ENCODE measurements at places on chromosomes 13 and 19.

DNA sequence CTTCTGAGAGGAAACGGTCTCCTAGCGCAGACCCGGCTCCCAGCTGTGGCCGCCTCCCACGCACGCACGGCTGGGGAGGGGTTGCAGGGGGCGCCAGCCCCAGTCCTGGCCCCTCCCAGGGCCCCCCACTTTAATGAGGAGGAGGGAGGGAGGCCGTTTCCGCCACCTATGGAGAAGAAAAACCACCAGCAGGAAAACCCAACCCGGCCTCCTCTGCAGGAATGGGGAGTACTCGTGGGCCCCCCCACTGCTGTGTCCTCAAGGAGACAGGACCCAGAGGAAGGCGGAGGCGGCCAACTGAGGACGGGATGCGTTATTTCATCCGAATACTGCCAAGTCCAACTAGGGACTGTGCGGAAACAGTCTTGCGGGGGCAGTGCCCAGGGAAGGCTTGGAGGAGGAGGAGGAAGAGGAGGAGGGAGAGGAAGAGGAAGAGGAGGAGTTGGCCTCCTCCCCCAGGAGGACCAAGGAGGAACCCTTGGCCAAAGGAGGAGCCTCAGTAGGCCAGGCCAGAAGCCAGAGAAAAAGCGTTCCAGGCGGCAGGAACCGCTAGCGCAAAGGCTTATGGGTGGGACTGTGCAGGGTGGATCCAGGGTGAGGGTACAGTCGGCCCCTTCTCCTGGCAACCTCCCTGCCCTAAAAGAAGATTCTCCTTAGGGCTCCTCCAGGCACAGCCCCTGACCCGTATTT, 3.9 kb upstream of the SSBP4 start:
- no peak for DNase-seq

DNA sequence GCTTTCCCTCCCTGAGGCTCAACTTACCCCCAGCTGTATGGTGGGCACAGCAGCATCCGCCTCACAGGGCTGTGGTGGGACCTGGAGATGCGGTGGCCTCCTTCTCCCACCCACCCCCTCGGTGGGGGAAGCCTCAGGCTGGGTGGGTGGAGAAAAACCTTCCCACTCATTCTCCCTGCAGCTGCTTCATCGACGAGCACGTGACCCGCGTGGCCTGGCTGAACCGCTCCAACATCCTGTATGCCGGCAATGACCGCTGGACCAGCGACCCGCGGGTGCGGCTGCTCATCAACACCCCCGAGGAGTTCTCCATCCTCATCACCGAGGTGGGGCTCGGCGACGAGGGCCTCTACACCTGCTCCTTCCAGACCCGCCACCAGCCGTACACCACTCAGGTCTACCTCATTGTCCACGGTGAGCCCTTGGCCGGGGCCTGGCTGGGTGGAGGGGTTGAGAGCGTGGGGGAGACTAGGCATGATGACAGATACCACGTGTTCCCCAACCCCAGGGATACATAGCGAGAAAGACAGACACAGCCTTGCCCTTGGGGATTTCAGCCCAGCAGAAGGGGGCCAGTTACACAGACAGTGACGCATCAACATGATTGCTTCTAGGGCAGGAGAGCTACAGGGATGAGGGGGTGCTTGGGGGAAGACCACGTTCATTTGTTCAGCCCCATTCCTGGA, 12.2 kb downstream of the IGLON5 start:
- no peak for DNase-seq

DNA sequence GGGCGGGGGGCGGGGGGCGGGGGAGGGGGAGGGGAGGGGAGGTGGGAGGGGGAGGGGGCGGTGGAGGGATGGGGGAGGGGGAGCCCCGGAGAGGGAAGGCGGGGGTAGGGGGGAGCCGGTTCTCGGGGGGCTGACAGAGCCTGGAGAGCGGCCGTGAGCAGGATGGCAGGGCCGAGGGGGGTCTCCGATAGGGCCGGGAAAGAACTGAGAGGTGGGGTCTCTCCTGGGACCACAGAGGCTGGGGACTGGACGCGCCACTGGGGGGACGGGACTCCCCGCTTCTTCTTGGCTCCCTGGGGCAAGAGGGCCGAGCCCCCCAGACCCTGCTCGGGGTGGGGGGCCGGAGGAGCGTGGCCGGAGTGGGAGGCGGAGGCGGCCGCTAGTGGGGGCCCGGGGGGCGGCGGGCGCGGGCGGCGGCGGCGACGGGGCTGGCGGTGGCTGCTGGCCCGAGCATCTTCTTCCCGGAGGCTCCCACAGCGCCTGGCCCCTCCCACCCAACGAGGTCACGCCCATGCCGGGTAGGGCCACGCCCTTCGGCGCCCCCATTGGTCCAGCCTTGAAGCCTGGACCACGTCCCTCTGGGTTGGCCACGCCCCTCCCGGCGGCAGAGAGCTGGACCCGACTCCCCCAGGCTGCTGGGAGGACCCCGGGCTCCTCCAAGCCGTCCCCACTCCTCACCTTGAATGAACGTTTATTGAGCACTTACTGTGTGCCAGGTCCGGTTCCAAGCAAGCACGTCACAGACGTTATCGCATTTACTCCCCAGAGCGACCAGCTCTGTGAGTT, at the start of gene NOVA2:
TSS of gene NOVA2 (minus strand) at position 313 of the 786 bp plus-strand sequence. CDS start 514 bp downstream, outside the sequence.
- DNase-seq = peak; percentile 31

- DNase-seq = no peak
Measured at GRCh38 chr19:1007399-1008251, 7.4 kb downstream of the GRIN3B start.

DNA sequence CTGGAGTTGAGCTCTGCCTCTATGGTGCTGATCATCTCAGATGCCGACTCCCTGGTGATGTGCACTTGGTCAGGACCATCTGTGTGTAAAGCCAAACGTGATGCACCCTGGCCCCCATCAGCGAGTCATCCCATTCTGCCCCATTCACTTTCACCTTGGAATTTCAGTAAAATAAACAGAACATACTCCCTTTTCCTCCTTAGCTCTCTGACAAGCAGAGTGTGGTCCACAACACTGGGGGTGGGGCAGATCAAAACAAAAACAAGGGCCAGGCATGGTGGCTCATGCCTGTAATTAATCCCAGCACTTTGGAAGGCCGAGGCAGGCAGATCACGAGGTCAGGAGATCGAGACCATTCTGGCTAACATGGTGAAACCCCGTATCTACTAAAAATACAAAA, 12.3 kb downstream of the CEACAM20 start:
- DNase-seq = no peak

GRCh38 chr13:26584713-26585112, 27.2 kb downstream of the WASF3 start:
- no peak for DNase-seq

DNA sequence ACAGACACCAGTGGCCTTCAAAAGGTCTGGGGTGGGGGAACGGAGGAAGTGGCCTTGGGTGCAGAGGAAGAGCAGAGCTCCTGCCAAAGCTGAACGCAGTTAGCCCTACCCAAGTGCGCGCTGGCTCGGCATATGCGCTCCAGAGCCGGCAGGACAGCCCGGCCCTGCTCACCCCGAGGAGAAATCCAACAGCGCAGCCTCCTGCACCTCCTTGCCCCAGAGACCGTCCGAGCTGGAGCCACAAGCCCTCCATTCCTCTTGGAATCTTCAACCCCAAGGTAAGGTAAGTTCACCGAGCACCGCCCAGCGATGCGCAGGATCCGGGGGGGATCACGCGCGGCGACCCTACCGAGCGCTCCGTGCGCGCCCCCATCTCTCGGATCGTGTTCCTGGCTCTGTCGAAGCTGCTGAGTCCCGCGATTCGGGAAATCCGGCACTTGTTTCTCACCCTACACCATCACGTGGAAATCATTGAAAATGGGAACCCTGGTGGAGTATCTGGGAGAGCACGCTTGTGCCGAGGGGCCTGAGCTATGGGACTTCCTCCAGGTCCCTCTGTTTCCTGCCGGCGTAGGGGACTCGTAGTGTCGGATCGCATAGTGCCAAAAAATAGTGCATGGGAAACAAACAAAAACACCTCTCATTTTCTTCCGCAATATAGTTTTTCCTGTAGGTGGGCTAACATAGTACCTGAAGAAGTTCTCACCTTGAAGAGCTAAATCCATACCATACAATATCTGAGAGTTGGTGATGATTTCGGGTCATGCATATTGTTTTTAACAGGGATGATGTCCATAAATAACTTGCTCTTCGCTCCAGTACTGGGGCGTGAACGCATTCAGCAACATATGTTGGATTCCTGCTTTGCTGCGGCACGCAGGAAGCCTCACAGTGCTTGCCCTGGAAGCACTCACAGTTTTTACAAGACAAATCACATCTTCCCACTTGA, 9.3 kb downstream of the PDX1 start:
- DNase-seq = no peak

DNA sequence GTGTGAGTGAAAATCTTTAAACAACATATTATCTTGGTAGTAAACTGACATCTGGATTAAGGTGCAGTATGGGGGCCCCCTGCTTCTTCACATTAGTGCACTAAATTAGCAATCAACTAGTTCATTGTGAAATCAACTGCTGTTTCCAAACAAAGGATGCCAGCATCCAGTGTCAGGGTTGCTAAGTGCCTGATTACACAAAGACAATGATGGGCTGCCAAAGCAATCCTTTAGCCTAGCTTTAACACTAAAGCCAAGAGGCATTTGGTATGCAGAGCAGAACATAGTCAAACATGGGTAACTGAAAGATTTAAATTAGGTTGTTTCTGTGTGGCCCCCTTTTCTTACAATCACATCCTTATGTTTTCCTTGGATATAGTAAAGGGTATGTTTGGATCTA, 543.1 kb upstream of the SLITRK5 start:
- no peak for DNase-seq

- no peak for DNase-seq
Measured at GRCh38 chr13:101614491-101614890, 162.0 kb downstream of the ITGBL1 start.

- no peak for DNase-seq
Measured at GRCh38 chr13:113912596-113912995, 48.7 kb upstream of the GAS6 start.

DNA sequence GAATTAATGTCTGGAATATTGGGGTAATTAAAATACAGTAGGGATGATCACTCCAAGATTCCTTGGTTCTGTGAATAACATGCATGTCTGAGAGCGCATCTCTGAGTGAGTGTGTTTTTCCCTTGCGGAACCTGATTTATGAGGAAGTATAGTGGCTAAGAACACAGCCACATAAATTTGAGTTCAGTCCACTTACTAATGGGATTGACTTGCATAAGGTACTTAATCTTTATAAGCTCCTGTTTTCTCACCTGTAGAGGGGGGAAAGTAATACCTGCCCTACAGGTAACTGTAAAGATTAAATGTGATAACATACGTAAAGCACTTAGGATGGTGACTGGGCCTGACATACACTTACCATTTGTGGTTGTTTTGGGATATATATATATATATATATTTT, 60.8 kb downstream of the KLF5 start:
- no peak for DNase-seq

DNA sequence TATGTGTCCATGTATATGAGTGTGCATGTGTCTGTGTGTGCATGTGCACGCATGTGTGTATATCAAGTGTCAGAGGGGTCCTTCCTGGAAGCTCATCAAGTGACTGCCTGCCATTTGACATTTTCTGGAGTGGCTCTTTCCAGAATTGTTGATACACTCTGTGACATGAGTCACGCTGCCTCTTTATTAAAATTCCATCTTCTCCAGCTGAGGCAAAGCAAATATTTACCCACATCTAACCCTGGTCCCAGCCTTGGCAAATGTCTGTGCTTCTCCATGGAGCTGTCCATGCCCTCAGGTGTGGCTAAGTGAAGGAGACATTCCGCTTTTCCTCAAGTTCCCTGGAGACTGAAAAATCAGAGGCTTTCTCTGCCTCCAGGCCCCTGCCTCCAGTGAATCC, 88.2 kb upstream of the MBNL2 start:
- DNase-seq = no peak

- no peak for DNase-seq
Measured at GRCh38 chr19:49338691-49339300, 3.6 kb downstream of the CD37 start.

DNA sequence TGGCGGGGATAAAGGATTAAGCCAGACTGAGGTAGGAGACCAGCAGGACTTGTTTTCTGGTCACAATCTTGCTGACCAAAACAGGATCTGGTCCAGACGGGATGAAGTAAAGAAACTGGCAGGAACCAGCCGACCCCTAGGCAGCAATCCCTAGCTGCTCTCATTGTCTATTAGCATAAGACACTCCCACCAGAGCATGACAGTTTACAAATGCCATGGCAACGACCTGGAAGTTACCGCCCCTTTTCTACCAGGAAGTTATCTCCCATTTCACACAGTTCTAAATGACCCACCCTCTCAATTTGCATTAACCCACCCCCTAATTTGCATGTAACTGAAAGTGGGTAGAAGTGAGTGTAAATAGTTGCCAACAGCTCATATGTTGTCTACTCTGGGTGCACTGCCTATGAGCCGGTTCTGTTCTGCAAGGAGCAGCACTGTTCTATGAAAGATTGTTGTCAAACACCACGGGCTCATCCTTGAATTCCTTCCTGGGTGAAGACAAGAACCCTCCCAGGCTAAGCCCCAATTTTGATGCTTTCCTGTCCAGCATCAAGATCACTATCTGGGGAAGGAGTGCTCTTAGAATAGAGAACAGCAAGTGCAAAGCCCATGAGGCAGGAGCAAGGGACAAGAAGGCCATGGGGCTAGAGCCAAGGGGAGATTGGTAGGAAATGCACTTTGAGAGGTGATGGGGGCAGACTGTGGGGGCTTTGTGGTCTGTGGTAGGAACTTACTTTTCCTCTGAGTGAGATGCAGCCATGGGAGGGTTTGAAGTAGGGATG, 13.9 kb upstream of the FBXO27 start:
- DNase-seq = no peak

GRCh38 chr19:47750752-47751151, 5.4 kb downstream of the NOP53 start:
- DNase-seq = no peak

GRCh38 chr19:23305555-23305954, 55.4 kb upstream of the ZNF724 start:
- no peak for DNase-seq

DNA sequence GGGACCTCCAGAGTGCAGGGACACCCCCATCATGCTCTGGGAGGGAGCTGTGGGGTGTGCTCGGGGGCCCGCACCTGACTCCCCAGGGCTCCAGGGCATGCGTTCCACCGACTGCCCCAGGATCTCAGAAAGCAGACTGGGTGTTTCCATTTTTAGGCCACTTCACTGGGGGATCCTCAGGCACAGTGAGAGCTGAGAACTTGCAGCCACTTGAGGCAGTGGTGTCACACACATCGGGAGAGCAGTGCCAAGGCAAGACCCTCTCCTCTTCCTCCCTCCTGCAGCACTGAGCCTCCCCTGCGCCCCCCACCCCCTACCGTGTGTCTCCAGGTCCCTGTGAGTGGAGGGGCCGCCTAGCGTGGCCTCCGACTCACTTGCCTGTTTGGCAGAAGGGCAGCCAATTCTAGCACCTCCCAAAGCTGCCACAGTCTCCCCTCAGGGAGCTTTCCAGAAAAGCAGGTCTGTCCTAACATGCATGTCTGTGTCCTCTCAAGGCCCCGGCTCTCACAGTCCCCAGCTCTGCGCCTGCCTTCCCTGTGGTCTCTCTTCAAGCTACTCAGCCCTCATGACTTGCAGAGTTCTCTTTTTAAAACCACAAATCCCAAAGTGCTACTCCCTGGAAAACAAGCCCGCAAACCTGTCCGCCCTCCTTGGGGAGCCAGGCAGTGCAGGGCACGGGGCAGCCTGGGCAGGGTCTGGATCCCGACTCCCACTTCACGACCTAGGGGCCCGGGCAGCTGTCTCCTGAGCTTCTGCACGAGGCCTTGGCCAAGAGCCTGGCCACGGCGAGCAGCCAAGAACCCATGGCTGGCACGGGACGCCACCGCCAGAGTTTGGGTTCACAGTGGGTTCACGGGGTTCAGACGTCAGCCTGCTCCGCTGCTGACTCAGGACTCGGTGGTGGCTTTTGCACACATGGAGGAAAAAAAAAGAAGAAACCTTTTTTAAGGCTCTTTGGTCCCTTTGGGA, 94.1 kb downstream of the STK24 start:
- DNase-seq = no peak

- no peak for DNase-seq
Measured at GRCh38 chr13:30340331-30341250, 33.2 kb upstream of the KATNAL1 start.
